SK-N-SH (cell line): ENCODE measurements at places on chromosomes 7 and 10.

DNA sequence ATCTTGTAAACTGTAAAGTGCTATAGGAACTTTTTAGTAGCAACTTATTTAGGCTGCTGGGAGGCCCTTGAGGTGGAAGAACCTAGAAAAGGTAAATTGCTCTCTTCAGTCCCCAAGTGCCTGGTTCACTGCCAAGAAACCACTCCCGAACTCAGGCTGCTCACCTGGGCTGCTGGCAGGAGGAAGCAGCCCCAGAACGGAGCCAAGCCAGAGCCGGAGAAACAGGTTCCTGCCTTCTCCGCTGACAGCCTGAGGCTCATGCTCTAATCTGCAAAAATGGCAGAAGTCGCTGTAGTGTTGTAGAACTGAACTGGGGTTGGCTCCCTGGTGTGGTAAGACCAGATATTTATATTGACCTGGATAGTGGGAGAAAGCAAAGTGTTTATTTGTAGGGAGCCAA lies 136.0 kb downstream of the CUL2 start:
- DNase-seq: no peak

DNA sequence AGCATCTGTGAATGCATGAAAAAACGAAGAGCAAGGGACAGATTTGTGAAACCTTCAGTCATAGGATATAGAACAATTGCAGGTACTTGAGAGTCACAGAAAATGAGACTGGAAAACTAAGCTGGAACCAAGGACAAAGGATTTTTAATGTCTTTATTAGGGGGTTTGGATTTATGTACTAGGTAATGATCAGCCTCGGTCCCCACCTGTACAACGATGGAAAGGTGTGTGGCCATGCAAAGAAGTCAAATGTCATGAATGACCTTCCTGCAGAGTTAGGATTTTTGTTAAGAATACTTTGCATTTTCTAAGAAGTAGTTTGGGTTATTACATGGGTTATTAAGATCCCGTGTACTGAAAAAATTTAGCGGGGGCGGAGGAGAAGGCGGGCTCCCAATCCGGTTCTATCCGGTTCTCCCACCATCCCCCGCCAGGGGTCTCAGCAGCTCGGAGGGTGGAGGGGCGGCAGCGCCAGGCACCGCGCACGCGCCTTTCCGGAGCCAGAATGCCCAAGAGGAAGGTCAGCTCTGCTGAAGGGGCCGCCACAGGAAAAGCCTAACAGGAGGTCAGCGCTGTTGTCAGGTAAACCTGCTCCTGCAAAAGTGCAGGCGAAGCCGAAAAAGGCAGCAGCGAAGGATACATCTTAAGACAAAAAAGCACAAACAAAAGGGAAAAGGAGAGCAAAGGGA lies 327.5 kb upstream of the PLXDC2 start:
- DNase-seq: no peak

DNA sequence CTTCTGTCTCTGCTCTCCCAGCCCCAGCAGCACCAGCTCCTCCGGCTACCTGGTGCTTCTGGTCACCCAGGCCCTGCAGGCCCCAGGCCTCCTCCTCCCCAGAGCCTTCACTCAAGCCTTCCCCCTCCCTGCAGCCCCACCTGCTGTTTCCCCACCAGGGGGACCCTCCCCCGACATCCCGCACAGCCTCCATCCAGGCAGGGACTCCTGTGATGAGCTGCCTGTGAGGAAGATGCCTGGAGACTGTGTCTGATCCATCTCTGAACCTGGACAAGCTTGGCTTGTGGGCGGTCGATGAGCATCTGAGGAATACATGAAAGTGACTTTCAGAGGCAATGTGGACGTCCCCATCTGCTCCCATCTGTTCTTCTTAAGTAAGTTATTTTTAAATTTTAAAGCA lies 45.0 kb downstream of the RAMP3 start:
- DNase-seq: no peak

DNA sequence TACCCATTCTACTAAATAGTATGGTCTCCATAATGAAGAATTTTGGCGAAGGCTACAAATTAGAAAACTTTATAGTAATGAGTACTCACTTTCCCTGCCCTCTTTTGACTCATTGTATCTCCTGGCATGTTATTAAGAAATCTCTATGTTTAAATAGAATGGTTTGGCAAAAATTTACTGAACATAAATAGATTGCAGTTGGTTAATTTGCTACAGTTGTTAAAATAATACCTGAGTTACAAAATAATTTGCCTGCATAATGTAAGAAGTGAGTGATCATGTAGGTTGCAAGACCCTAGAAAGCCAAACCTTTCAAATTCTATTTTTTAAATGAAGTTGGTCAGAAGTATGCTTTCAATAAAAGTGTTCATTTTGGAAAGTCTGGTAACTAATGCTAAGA lies 176.8 kb upstream of the AHR start:
- DNase-seq: no peak

DNA sequence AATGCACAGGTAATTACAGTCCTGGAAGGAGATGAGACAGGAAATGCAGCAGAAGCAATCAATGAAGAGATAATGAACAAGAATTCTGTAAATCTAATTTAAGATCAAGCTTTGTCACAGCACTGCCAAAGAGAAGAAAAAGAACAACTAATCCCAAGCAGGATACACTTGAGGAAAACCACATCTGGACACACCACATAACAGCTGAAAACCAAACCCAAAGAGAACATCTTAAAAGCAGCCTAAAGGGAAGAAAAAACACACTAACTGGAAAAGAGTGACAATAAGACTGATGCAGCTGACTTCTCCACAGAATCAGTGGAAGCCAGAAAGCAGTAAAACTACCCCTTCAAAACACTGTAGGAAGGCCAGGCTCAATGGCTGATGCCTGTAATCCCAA lies 10.2 kb downstream of the CYTH3 start:
- no peak for DNase-seq

- DNase-seq: no peak
These were observed 81.0 kb downstream of the PKD1L1 start for GRCh38 chr7:47867286-47867685.
